ENCODE measurements at places on chromosomes 7 and 10.

DNA sequence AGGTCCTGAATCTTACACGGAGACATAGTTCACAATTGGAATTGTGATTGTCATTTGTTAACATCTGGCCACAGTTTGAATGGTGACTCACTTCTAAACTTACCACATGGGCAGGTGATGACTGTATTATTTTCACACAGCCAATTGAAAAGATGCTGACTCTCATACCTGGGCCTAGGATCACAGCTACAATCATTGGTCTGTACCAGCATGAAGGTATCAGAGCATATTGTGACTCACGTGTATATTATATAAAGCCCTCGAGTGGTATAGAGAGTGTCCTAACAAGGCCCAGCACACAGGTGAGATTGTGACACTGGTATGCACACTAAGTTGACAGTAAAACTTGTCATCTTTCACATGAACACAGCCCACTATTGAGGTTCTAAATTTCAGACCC, 9.4 kb upstream of the ZNF107 start:
- no peak for DNase-seq

DNA sequence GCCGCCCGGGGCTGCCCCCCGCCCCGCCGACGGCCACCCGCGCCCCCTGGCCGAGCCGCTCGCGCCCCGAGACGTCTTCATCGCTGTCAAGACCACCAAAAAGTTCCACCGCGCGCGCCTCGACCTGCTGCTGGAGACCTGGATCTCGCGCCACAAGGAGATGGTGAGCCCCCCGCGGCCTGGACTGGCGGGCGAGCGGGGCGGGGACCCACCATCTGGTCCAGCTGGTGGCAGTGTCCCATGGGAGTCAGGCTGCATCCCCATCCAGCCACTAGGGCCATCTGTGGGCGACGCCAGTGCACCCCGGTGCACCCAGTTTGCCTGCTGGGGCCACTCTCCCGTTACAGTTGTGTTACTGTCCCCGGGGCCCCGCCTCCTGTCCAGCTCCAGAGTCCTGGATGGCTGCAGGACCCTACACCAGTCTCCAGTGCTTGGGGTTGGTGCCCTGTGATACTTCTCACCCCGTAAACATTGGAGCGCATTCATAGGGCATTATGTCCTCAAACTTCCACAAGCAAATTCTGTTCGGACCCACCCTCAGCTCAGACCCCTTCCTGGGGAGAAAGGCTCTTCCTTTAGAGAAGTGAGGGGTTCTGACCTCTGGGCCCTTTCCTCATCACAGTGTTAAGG, 672 bp downstream of the LFNG start:
- peak; percentile 70 for DNase-seq

GRCh38 chr7:22610951-22611757, 111.2 kb upstream of the STEAP1B start:
- DNase-seq: no peak

- DNase-seq: no peak
Observed at GRCh38 chr10:88181902-88182600, 318.6 kb downstream of the PTEN start.

- DNase-seq: no peak
Observed at GRCh38 chr10:61974601-61975390, 73.3 kb downstream of the ARID5B start.

DNA sequence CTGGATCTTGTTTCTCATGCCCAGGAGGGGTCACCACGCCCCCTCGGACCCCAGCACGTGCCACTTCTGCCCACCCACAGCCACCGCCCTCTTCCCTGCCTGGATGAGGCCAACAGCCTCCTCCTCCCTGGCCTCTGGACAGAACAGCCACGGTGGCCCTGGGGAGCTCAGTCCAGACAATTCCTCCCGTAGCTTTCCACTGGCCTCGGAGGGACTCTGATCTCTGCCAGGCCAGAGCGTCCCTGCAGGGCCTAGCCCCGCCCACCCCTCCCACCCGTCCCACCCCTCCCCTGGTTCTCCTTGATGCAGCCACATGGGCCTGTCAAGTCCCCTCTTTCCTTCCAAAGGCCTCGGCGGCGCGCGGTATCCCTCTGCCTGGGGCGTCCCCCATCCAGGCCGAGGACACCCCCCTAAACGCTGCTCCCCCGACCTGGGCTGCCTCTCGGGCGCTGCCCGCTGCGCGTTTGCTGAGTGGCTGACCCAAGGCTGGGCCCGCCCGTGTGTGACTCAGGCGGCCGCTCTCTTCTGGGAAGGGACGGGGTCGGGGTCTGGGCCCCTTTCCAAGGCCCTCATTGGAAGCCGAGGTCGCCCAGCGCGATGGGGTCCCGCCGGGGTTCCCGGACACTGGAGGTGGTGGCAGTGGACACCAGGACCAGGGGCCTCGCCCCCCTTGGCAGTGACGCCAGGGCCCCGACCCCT, 557 bp downstream of the TMEM120A start:
- DNase-seq: peak; percentile 52

DNA sequence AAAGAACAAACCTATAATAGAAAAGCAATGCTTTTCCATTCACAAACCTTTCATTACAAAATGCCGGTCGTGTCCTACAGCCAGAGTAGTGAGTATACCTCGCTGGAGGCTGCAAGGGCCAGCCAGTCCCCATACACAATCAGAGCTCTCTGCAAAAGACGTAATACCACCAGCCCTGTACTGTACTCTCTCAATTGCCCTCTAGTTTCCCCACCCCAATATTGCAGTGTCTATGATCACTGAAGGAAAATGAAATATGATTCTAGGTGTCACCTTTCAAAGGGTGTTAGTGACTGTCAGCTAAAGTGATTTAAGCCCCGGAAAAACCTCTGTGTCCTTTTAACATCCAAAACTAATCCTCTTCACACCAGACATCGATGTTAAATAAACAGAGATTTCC, 24.8 kb downstream of the PLXNA4 start:
- DNase-seq: no peak

DNA sequence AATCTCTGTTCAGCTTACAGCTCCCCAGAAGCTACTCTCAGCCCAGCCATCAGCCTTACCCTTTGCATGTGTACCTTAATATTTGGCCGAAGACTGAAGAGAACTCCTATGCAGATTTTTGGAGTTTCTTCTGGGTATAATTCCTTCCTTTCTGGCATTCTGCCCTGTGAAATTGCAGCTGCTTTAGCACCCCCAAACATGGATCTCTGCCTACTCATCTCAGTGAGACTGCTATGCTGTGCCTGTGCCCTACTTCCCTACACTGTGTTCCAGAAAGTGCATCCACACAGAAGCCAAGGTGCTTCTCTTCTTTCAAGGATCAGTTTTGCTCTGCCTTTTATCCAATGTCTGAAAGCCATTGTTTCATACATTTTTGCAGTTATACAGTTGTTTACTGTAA, 81.6 kb downstream of the NPY start:
- DNase-seq: no peak

Measured in CD8-positive, alpha-beta T cell (primary cell).